ENCODE measurements at places on chromosomes 1 and 21.
A peak's percentile ranks its signal among the peaks of the same experiment; 100 is the strongest.

DNA sequence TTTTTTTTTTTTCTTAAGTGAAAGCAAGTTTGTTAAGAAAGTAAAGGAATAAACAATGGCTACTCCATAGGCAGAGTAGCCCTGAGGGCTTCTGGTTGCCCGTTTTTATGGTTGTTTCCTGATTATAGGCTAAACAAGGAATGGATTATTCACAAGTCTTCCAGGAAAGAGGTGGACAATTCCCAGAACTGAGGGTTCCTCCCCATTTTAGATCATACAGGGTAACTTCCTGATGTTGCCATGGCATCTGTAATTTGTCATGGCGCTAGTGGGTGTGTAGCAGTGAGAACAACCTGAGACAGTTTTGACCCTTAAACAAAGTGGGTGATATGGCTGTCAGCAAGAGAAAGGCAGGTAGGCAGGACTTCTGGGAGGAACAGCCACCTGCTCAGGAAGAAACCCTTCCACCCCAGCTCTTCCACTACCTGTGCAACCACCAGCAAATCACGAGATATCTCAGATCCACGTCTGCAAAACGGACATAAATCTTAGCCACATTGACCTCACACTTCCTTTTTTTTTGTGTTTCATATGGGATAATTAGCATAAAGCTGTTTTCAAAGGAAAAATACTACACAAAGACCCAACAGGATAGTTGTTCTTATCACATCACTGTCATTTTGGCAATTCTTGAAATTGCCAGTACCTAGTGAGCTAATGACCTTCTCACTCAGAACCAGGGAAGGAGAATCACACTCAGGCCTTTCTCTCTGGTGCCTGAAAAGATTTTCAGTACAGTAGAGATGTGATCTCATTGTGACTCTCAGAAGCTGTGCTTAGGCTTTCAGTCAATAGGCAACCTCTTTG is 34.8 kb upstream of the DUSP10 start:
- DNase-seq: no peak

- DNase-seq: peak; percentile 12
Observed at GRCh38 chr1:29853716-29854330, 617.5 kb downstream of the PTPRU start.

DNA sequence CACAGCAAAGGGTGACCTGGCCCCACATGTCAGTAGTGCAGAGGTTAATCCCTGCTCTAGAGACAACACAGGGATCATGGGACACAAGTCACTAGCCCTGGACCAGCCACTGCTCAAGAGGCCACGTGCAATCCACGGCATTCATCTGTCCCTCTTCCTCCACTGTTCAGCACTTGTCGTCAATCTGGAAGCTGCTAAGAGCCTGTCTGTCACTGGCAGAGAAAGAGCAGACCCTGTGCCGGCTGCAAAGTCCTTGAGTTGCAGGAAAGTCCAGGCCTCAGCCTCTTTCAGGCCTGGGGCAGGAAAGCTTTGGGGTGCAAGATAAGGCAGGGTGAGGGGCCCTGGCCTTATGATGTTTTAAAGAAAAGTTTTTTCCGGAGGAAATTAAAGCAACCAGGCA is 16.7 kb downstream of the CELA2B start:
- no peak for DNase-seq

- no peak for DNase-seq
Observed at GRCh38 chr21:44699502-44700001, 2.6 kb downstream of the KRTAP10-12 start.

DNA sequence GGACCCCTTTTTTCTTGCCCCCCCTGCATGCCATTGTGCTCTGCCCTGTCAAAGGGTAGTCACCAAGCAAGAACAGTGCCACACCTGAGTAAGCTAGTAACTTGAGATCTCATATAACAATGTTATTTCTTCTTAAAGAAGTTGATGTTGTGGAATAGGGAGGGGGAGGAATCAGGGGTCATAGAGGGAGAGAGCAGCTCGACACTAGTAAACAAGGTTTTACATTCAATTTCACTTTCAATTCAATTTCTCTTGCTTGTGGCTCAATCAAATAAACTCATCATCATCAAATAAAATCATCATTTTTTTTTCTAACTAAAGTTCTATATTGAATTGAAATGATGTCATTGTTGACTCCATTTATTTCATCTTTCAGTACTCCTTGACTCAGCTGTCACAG is 106.4 kb downstream of the CRB1 start:
- DNase-seq: no peak

GRCh38 chr1:219126377-219126776 is 47.3 kb upstream of the LYPLAL1 start:
- DNase-seq: no peak

DNA sequence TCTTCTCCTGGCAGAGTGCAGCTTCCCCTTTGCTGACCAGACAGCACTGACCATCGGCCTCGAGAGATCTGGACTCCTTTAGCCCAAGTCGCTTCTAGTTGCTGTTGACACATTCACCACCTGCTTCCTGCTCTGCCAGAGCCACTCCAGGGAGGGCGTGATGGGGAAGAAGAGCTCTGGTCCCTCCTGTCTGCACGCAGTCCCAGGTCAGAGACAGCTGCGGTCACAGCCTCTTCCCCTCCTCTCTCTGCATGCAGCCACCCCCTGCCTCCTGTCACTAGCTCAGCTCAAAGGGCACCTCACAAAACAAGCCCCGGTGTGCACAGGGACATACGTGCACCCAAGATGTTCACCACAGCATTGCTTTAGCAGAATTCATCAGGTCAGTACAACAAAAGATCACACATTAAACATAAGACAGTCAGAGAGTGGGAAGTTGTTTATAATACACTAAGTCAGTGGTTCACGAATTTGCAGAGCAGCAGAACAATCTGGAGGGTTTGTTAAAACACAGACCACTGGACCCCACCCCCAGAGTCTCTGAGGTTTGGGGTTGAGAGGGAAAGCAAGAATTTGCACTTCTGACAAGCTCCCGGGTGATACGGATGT is 132.9 kb downstream of the SYF2 start:
- DNase-seq: no peak

GRCh38 chr1:201309416-201309815 is 26.1 kb downstream of the PKP1 start:
- DNase-seq: peak; percentile 74

GRCh38 chr1:32066489-32066873 is 6.3 kb upstream of the TMEM39B start:
- DNase-seq: no peak

GRCh38 chr1:63523738-63524137 is 413 bp downstream of the EFCAB7 start:
- DNase-seq: no peak

- DNase-seq: no peak
Observed at GRCh38 chr1:202625416-202626360, 84.6 kb downstream of the SYT2 start.

DNA sequence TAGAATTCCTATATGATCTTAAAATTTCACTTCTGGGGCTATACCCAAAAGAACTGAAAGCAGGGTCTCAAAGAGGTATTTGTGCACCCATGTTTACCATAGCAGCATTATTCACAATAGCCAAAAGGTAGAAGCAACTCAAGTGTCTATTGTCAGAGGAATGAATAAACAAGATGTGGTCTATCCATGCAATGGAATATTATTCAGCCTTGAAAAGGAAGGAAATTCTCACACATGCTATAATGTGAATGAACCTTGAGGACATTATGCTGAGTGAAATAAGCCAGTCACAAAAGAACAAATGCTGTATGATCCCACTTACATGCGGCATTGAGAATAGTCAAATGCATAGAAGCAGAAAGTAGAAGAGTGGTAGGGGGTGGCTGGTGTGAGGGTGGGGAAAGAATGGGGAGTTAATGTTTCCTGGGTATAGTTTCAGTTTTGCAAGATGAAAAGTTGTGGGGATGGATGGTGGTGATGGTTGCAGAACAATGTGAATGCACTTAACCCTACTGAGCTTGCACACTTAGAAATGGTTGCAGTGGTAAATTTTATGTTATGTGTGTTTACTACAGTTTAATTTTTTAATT is 122.4 kb downstream of the TOMM20 start:
- DNase-seq: no peak

DNA sequence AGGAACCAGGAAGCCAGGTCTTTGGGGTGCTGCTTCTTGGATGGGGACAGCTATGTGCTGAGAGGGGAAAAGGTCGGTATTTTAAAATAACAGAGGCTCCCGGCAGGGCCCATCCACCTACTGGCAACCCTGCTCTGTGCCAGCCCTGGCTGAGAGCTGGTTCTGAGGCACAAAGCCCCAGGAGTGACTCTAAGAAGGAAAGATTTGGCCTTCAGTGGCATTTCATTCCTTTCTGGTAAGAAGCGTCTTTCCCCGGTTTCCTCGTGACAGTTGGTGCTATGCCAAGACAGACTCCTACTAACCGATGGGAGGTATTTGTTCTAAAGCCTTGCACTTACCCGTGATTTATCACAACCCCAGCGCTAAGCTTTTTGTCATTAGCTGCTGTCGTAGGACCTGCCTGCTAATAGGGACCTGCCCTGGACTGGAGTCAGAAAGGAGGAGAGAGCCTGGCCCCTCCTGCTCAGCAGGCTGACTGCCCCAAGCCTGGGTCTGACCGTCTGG is 123.1 kb upstream of the ADAR start:
- no peak for DNase-seq

DNA sequence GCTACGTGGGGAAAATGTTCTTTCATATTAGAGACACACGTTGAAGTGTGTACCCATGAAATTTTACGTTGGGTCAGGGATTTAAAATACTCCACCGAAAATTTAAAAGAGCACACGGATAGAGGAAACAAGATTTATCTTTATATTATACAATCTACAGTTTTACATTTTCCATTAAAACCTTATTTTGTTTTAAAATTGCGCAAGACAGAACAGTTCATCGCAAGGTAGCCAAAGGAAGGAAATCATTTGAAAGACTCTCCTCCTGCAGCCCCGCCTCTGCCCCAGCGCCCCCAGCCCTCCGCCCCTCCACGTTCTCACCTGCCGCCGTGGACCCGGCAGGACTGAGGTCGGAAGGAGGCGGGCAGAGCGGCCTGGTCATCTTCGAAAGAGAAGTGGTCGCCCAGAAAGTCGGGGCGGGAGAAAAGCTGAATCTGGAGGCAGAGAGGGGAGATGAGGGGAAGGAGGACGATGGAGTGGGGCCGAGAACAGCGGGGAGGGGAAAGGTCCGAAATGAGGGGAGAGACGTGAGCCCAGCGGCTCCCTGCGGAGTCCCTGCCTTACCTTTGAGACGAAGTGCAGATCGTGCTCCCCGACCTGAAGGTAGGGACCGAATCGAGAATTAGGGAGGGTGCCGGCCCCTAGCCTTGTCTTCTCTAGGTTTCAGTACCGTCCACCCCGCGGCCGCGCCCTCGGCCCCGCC is 18.0 kb downstream of the CRYBG2 start:
- DNase-seq: no peak

GRCh38 chr1:42952303-42953001 is 6.2 kb downstream of the SLC2A1 start:
- DNase-seq: no peak

DNA sequence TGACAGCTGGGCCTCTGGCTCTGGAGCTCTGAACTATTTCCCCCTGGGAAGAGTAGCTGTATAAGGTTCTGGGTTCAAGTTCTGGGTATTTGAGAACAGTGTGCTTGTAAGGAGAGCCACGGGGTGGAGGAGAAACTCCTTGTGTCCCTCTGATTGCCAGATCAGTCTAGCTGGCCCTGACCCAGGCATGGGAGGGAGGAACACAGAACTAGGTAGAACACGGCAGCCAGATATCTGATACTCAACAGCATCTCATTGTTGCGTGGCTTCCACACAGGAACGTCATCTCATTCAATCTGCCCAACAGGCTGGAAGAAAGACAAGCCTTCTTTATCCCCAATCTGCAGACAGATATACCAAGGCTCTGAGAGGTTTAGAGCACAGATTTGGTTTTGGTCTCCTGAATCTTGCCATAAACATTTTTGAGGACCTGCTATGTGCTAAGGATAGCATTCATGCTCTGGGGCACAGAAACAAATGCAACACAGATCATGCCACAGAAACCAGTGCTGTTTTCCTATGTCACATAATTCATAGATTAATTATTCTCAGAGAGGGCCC is 83.8 kb downstream of the PLXNA2 start:
- no peak for DNase-seq

DNA sequence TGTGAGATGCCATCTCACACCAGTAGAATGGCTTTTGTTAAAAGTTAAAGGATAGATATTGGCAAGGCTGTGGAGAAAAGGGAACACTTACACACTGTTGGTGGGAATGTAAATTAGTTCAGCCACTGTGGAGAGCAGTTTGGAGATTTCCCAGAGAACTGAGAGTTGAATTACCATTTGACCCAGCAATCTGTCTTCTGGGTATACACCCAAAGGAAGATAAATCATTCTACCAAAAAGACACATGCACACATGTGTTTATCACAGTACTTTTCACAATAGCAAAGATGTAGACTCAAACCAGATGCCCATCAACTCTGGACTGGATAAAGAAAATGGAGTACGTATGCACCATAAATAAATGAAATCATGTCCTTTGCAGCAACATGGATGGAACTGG is 88.6 kb upstream of the LRRC8D start:
- DNase-seq: no peak

DNA sequence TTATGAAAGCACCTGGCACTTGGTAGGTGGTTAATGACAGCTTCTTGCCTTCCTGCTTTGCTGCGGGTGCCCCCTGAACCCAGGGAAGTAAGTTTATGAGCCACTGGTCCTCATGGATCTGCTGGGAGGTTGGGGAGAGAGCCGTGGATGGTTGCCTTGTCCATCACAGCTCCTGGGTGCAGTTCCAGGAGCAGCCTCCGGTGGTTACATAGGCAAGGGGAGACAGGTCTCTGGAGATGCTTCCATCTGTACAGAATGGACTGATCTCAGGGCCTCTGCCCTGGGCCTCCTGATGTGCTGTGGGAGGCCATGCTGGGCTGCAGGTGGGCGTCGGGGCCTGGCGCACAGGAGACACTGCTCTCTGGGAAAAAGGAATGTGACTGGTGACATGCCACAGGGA is 31.6 kb upstream of the ARHGEF10L start:
- DNase-seq: no peak

DNA sequence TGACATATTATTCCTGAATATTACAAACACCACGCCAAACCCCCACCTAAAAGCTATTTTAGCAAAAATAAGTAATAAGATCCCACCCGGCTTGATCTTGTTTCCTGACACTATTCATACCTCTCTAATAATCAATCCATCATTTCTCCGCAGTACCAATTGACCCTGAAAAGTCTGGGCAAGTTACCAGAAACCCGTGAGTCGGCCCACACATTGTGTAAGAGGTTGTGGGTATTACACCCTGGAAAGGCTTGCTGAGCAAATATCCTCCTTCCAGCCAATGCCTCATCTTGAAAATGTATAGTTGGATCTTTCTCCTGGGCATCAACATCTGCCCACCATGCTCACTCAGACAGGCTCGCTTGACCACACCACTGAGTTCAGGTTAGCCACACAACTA is 451.0 kb downstream of the TTLL7 start:
- no peak for DNase-seq

GRCh38 chr21:16258844-16259611 is 529.2 kb downstream of the USP25 start:
- no peak for DNase-seq

Measured in left forelimb (tissue), 1 donor.